Karpas-422 (cell line): ENCODE measurements at places on chromosomes 16 and 17. TPM values are rescaled to one million over a fixed set of nuclear protein-coding genes. Genes with fewer than 3 reads are reported as not detected.

Gene KRT12
- total RNA-seq = not detected in 2 replicates

Gene EIF1
- 101 and 172 TPM in 2 replicates for total RNA-seq

Gene PTX4
- total RNA-seq = not detected in 2 replicates

Gene CNGB1
- not detected in 2 replicates for total RNA-seq

Gene KIF19
- not detected in 2 replicates for total RNA-seq

Gene JPT2
- 26.2 and 35.6 TPM in 2 replicates for total RNA-seq

- DNase-seq = no peak
Observed at GRCh38 chr16:74224828-74225612, 71.6 kb upstream of the PSMD7 start.

GRCh38 chr16:49955858-49956257 lies 69.2 kb upstream of the CNEP1R1 start:
- DNase-seq = no peak

DNA sequence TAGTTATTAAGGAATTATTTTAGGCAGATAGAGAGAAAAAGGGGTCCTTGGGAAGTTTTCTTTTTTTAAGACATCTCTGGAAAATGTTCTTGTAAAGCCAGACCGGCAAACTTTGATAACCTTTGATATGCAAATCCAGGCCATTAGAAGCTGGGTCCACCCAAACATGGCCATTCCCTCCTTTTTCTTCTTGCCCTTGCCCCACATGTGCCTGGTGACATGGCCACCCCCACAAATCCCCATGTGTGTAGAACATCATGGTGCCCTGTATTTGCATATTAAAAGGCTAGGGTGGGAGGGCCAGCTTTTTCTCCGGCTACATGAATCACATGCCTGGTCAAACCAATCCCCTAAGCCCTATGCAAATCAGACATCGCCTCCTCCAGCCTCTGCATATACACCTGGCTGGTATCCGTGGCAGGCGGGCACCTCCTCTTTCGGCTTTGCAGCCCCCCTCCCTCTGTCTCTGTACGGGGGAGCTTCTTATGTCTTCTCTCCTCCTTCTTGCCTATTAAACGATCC lies 43.9 kb upstream of the LYRM9 start:
- DNase-seq = peak; percentile 66

DNA sequence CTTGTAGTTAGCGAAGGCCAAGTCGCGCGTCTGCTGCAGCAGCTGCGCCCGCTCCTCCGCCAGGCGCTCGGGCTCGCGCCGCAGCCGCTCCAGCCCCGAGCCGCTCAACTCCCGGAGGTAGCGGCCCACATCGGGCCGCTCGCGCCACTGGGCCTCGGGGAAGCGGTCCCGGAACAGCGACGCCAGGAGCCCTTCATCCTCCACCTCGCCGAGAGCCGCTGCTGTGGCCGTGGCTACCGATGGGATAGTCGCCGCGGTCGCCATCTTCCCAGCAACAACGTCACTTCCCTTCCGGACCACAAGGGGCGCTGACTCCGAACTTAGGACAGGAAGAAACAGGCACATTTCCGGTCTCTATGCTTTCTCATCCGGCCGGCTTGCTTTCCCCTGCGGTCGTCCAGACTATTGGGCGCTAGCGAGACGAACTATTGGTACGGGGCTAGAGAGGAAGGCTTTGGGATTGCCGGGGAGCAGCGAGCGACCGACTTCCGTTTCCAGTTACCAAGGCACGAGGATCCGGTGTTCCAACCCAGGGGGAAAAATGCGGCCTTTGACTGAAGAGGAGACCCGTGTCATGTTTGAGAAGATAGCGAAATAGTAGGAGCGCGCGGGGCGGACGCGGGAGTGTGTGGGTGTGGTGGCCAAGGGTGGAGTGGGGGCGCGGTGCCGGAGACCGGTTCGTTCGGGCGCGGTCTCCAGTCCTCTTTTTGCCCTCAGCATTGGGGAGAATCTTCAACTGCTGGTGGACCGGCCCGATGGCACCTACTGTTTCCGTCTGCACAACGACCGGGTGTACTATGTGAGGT lies at the start of the genes COG8 and NIP7:
Gene COG8 (minus strand): TSS at position 276 of the 806 bp plus-strand sequence. CDS start 12 bp downstream, at position 264.
Gene NIP7 (plus strand): TSS at position 484 of the 806 bp plus-strand sequence. CDS start 58 bp downstream, at position 542.
- DNase-seq = peak; percentile 99

GRCh38 chr17:19619705-19620325 lies 28.7 kb upstream of the ALDH3A2 start:
- peak; percentile 33 for DNase-seq

- no peak for DNase-seq
Observed at GRCh38 chr17:43769859-43770258, 8.9 kb downstream of the DUSP3 start.

DNA sequence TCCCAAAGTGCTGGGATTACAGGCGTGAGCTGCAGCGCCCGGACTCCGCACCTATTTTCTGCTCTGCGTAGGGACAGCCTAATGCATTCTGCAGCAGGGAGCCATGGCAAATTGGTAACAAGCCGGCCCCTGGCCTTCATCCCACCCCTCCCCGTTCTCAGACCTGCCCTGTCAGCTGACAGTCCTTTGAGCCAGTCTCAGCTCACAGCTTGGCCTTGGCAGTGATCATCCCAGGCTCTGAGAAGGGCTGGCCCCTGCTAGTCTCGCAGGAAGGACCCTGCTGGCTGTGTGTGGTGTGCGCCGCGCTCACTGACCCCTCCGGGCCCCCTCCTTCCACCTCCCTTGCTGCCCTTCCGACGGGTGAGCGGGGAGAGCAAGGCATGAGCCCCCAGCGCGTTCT lies 10.3 kb upstream of the NPTX1 start:
- DNase-seq = no peak

DNA sequence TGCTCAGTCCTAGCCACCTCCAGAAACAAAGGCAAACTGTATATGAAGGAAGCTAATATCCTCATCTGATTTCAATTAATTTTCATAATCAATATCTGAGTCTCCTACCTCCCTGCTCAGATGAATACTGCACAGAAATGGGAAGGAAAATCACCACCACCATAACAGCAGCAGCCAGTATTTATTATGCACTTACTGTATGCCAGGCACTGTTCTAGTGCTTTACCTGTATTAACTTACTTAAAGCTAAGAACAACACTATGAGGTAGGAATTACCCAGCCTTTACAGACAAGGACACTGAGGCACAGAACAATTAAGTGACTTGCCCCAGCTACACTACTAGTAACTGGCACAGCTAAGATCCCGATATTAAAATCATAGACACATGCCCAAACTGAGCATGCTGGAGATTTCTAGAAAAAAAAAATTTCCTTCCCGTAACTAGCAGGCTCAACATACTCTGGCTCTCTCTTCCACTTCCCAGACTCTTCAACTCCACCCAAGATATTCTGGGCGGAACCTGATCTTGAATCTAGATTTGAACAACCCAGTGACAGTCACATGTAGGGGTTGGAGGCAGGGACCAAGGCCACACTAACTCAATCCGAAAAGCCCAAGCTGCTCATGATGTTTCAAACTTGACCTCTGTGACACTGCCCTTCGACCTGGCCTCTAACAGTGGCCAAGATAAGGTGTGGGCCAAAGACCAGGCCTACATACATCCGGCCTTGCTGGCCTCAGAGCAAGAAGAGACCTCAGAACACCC lies 3.9 kb downstream of the TRIM25 start:
- no peak for DNase-seq
